Stimulated activated CD4-positive, alpha-beta T cell treated with anti-CD3 and anti-CD28 coated beads, Interleukin-4, amount 100 ng/mL, for 48 hours (primary cell): ENCODE measurements at places on chromosomes 2 and 18.
A peak's percentile ranks its signal among the peaks of the same experiment; 100 is the strongest.

DNA sequence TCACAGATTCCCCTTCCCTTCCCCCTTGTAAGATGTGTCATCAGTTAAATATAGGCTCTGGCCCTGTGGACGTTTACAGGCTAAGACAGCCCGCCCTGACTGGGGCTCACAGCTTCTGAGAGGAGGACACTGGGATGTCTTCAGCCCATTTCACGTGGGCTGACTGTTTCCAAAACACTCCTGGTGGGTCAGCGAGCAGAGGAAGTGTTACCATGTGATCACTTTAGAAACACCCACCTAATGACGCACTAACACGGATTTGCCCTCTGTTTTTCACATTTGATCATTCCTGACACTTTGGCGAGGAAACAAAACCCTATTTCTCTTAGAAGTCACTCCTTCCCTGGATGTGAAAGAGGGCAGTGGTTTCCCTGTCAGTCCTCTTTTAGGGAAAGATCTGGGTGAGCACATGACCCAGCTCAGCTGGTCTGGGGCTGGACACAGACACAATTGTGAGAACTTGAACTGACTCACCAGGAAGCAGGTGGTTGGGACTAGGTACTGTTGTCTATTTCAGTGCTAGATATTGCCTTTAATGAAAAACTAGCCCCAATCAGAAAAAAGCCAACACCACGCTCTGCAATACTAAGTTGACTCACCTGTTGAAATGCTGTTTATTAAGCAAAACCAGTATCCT lies 38.8 kb downstream of the BMP10 start:
- DNase-seq = peak; percentile 14

DNA sequence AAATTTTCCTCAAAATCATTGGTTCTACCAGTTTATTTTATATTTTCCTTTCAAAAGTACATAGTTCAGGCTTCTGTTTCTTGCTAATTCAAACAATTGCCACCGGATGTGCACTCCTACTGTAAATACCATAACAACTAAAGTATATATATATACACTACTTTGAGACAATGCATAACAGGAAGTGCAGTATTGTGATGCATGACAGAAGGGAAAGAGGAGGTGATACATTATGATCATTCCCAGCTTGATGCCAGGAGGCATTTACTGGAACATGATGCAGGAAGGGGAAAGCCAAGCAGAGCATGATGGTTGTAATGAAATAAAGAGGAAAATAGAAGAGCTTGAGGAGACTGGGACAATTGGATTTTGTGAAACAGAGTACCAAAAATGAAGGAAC lies 215.2 kb upstream of the NT5C1B start:
- DNase-seq = no peak

DNA sequence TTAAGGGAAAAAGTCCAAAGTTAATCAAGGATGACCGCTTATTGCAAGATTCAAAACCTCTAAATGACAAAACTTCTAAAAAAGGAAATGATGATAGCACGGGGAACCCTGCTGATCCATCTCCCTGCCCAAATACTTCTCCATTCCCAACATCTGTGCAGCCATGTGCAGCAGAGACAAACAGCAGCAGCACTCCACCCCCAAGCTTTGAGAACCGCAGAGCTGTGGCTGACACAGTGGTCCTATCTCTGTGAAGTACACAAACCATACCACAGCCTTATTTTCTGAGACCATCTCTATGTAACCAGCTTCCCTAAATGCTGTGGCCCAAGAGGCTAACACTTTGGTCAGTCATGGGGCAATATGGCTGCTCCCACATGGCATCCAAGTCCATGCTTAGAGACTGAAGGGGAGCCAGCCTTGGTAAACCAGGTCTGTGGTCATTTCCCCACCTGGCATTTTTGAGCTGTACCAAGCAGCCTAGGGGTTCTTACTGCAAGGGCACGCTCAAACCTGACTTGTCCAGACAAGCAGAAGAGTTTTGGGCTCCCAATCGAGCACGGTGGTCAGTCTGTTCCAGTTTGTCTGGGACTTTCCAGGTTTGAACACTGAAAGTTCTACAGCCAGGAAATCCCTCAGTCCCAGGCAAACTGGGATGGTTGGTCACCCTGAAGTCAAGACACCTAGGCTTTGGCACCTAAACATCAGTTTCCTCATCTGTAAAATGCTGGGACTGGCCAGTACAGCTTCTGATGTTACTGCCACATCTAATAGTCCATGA lies 17.1 kb upstream of the NFE2L2 start:
- DNase-seq = no peak

GRCh38 chr2:186687807-186688211 lies 6.1 kb upstream of the FAM171B start:
- DNase-seq = no peak

DNA sequence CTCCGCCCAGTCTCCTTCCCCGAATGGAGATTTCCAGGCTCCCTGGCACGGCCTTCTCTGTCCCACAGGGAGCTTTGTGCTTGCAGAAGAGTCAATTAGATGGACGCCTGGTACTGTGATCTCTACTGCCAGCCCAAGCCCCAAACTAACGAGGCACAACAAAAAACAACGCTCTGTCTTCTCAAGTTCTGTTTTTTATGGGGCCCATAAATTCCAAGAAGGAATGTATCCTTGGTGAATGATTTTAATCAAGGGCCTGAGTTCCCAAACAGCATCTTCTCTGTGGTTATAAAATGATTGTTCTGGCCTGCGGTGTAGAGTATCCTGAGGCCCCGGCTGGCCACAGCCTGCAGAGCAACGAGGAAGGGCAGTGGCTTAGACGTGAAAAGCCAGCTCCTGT lies 219.5 kb downstream of the CLIP4 start:
- no peak for DNase-seq

GRCh38 chr18:52409727-52410126 lies 69.7 kb downstream of the DCC start:
- DNase-seq = no peak

- DNase-seq = no peak
Observed at GRCh38 chr2:974054-974453, 23.4 kb downstream of the SNTG2 start.

DNA sequence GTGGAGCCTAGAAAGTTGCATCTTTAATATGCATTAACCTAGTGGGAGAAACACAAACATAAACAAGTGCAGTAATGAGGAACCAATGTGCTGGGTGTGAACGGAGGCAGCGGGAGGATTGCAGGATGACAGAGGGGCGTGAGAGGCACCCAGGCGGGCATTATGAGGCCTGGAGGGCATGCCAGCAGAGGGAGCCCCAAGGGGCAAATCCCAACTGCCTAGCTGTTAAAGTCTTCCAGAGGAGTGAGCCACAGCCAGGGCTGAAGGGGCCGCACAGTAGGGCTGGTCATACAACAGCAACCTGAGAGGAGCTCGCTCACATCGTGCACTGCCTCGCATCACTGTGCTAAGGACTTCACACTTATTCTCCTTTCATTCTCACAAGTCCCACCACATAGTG lies 13.3 kb upstream of the PRELID3A start:
- DNase-seq = no peak

- DNase-seq = no peak
Observed at GRCh38 chr2:8036366-8036765, 645.5 kb upstream of the ID2 start.

GRCh38 chr2:232532419-232532818 lies 6.5 kb downstream of the CHRND start:
- no peak for DNase-seq

DNA sequence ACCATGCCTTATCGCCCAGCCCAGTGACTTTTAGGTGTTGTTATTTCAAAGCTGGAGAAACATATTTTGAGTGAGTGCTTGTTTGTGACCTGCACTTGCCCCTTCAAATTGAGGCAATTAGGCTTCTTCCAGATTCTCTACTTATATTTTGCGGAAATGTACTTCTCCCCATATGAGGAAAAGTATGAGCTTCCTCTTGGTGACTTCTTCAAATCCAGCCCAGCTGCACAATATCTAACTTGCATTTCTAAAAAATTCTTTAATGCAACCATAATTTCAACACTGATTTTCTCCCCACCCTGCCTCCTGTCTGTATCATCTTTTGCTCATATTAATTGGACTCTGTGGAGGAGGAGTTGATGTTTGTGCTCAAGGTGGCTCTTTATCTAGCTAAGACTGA lies 391.2 kb upstream of the POU3F3 start:
- DNase-seq = no peak

- no peak for DNase-seq
Observed at GRCh38 chr2:231341100-231341499, 54.4 kb upstream of the B3GNT7 start.

DNA sequence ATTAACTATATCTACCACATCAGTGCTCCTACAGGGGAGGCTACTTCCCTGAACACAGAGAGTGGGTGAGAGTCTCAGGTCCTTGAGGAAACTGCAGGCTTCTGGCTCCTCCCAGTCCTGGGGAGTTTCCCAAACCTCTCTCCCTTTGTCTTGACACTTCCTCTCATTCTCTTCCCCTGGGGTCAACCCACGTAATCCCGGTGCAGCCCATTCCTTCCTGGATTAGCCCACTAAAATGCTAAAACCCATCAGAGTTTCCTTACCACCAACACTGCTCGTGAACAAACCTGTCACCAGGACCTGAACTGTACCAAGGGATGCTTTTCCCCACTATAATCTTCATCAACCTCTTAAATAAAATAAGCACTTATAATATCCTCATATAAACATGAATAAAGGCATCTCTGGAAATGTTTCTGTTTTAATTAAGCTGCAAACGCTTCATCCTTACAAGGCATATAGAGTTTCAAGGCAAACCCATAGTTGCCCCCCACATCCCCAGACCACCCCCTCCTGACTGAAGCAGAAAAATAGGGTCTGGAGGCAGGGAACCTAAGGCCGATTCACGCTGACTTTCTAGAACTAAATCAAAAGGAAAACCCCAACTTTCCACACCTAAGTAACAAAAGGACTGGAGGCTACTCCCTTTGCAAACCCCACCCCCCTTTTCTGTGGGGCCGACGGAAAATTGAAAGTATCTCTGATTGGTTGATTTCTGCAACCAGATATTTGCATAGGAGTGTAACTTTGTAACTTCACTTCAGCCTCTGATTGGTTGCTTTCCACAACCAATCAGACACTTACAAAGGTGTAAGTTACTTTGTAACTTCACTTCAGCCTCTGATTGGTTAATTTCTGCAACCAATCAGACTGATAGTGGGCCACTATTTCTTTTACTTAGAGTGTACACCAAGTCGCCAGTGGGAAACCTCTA lies 19.0 kb downstream of the TMSB10 start:
- DNase-seq = peak; percentile 48

DNA sequence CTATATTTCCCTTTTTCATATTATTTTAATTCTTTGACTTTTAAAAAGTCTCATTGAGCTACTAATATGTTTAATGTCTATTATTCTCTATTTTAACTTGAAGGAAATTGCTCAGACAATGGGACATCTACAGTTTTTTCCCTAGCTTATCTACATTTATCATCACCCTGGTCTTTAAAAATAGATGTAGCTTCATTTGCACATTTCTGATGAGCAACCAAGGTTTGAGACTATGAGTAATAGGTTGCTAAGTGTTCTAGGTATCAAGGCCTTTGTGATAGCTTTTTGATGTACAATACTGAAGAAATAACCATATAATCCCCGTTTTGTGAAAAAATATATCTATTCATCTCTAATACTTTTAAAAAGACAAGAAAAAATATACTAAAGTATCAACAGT lies 47.0 kb downstream of the STAT4 start:
- no peak for DNase-seq

DNA sequence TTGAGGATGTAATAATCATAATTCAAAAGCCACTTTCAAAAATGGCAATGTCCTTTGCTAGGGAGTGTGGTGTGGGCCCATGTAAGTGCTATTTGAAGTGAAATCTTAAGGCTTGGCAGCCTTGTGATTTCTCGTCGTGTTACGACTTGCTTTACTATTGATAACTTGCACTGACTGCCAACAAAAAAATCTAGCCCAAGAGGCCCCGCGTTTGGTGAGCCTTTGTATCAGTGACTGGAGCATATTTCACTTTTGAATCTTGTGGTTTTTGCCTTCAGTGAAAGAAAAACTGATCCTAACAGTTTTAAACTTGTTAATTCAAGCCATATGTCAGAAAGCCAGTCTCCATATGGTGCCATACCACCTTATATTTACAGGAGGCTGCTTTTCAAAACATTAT lies 248.0 kb downstream of the TMEM182 start:
- DNase-seq = no peak

DNA sequence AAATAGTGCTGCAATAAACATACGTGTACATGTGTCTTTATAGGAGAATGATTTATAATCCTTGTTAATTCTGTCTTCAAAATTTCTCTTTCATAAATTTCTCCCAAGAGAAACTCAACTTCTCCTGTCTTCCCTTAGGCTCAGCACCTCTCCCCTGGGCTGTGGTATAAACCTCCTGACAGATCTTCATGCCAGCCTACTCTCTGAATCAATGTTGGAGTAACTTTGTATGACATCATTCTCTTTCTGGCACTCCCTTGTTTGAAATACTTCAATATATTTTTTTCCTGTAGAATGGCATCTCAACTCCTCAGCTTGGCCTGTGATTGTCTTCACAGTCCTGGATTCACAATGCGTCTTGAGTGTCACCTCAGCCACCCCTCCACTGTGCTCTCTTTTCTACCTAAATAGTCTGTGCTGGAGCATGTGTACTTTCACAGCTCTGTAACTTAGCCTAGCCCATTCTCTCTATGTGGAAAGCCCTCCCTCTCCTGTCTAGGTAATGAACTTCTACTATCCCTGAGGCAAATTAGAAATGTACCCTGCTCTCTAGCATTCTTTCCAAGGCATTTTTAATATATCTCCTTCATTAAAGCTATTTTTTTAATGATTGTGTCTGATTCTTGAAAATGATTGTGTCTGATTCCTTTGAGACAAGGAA lies 649.9 kb upstream of the FANCL start:
- DNase-seq = no peak
